ENCODE measurements at places on chromosomes 7 and 10. TPM values are rescaled to one million over a fixed set of nuclear protein-coding genes. Genes with fewer than 3 reads are reported as not detected.

The HACD1 gene
- polyA plus RNA-seq: 13.5 TPM

The HOXA13 gene
- 0.01 TPM for polyA plus RNA-seq

DNA sequence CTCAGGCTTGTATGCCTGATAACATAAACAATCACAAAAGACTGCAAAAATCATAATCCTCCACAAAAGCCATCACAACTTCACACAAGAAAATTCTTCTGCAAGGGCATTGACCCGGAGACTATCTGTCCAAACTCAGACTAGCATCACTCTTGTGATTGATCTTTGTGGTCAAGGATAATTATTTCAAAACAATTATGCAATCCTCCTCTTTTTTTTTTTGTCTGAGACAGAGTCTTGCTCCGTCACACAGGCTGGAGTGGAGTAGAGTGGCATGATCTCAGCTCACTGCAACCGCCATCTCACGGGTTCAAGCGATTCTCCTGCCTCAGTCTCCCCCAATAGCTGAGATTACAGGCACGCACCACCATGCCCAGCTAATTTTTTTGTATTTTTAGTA lies 22.2 kb downstream of the CDNF start:
- DNase-seq: no peak

DNA sequence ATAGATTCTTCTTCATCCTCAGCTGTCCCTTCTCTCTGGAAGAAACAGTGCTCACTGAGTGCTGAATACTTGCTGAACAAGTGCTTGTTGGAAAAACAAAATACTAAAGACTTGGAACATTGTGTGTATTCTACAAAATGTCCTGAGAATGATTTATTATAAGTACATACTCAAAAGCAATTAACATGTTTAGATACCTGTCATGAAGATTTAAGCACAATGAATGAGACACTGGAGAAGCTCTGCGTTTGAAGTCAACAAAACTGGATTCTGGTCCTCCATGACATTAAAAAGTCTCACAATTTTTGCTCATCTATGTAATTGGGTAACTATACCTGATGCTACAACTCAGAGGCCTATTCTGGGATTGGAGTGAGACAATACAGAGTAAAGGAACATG lies 34.8 kb upstream of the LAMB1 start:
- no peak for DNase-seq

DNA sequence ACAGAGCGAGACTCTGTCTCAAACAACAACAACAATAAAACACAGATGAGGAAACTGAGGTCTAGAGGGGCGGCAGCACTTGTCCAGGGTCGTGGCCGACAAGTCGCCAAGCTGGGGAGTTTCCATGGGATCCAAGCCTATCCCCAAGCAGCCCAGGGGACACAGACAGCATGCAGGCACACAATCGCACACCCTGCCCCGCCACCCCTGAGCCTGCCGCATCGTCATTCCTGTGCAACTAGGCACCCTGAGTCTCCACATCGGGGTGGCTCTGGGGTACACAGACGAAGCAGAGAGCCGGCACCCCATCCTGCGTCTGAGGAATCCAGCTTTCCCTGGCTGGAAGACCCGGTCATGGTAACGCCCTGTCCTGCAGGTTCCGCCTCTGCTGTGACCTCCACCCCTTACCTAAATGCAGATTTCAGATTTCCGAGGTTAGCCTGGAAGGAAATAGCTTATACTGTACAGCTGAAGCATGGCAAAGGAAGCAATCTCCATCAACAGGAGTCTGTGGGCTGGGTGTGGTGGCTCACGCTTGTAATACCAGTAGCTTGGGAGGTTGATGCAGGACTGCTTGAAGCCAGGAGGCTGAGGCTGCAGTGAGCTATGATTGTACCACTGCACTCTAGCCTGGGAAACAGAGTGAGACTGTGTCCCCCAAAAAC lies 136.1 kb upstream of the TNRC18 start:
- DNase-seq: no peak

The FAM25G gene
- not detected for polyA plus RNA-seq

The SLC26A4 gene
- 3.2 TPM for polyA plus RNA-seq

DNA sequence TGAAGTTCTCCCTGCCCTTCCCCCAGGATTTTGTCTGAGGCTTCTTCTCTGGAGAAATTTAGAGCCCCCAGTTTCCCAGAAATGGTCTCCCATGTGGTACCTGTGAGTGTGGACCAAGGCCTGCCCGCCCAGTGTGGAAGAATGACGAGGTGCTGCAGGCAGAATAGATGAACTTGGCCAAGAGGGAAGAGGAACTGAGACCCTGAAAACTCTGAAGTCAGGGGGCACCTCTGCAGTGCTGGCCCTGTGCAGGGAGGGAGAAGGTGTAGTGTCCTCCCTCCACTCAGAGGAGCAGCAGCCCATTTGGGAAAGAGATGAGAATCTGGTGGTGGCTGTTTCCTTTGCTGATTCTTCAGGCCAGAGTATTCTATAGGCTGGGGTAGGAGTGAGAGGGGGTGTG lies 115.2 kb upstream of the PCGF5 start:
- DNase-seq: no peak

DNA sequence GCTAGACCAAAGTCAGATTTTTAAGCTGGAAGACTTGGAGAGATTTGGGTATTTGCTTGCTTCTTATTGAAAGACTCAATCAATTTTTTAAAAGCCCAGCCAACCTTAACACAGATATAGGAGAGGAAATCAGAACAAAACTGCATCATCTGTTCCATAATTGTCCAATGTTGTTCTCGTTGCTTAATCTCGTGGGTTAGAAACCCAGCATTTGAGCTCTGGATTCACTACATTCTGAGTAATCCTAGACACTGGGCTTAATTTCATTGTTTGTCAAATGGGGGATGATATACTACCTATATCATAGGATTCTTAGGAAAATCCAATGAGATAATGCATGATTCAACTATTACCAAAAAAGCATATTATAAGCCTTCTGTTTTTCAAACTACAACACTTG lies 48.9 kb downstream of the CALD1 start:
- DNase-seq: no peak

The ASB10 gene
- polyA plus RNA-seq: not detected

DNA sequence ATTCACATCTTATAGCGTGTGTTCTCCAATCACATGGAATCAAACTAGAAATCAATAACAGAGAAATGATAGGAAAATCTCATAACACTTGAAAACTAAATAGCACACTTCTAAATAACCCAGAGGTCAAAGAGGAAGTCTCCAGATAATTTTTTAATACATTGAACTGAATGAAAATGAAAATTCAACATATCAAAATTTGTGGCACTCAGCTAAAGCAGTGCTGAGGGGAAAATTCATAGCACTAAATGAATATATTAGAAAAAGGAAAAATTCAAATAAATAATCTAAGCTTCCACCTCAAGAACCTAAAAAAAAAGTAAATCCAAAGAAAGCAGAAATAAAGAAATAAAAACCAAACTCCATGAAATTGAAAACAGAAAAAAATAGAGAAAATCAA lies 17.3 kb downstream of the CALML3 start:
- DNase-seq: no peak

DNA sequence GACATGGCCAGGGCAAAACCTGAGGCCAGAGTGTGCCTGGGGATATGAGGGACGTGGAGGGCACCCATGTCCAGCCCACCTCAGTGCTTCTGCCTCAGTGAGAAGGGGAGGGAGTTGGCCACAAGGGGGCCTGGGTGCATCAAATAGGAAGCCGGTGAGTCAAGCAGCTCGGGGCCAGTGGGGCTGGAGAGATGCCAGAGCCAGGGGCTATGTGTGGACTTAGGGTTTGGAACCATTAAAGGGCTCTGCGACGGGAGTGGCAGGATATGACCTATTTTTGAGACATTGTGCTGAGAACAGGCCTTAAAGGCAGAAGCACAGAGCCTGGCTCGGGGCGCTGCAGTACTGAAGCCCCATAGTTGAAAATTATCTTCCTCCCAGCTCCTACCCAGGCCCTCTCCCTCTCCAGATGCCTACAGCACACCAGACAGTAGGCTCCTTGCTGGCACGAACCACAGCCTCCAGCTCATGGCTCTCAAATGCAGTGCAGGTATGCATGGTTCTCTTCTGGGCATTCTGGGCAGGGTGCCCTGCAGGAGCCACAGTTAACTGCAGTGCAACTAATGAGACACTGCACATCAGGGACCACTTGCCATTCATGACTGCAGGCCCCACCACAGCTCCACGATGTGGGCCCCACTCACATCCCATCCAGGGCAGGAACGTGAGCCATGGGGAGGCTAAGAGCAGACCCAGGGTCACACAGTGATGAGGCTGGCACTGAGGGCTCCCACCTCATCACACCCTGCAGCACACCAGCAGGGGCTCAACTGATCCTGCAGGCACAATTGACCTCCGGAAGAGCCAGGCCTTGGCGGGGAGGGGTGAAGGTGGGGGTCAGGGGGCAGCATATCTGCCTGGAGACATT lies 7.2 kb upstream of the PGAM2 start:
- DNase-seq: peak; percentile 38

The MSRB2 gene
- polyA plus RNA-seq: 50.0 TPM

- DNase-seq: no peak
These were observed 141.2 kb downstream of the COBL start for GRCh38 chr7:51175316-51175991.

DNA sequence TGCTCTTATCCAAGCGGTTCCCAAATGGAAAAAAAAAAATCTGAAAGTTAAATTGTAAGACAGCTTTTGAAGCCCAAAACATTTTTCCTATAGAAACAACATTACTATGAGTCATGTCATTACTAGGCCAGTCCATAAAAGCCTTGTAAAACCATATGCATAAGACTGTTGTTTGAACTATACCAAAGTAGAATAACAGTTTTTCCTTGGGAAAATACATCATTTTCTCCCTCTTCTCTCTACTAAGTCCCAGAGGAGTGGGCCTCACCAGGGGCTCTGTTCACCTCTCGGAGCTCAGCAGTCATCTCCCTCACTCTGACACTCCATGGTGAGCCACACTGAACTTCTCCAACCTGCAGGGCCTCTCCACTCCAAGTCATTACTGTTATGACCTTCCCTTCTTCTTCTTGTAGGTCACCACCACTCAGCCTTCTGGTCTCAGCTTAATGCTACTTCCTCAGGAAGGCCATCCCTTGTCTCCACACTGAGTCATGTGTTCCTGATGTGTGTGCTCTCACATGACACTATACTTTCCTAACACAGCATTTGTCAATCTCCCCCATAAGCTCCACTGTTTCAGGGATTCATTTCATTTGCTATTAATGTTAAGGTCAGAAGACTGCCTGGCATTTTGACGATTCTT lies 32.5 kb downstream of the ZNF438 start:
- no peak for DNase-seq

DNA sequence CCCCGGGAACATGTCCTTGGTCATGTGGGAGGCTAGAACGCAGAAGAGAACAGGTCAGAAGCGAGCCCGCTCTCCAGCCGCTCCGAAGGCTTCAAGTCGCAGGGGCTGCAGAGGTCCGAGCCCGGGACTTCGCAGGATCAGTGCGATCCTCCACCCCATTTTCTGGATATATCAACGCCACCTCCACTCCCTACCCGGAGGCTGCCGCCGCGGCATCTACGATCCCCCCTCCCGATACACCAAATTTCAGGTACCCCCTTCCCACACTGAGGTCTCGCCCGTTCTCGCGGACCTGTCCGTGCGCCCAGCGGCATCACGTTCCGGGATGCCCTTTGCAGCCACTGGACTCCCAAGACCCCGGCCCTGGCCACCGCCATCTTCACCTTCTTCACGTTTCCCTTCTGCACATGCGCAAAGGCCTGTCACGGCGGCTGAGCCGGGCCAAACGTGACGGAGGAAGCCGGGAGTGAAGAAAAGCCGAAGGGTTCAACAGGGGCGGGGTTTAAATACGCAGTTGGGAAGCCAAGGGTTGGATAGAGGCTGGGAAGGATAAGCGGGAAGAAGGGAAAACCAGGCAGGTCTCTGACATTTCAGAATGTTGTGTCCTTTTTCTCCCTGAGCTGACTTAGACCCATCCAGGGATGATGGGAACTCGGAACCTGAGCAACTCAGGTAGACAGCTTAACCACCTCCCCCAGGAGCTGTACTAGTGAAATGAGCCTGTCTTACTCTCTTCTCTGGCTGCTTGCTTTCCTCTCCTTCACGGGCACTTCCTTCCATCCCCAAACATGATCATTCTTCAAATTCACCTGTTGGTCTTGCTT lies at the start of gene NDUFB8:
Gene NDUFB8, minus strand, starts transcription at position 397 of the 824 bp plus-strand sequence. Its CDS starts 20 bp downstream, at position 377.
- DNase-seq: peak; percentile 84

The CRHR2 gene
- polyA plus RNA-seq: 0.09 TPM

GRCh38 chr10:10156917-10157600 lies 860.6 kb upstream of the CELF2 start:
- DNase-seq: no peak

The NAT16 gene
- polyA plus RNA-seq: 0.13 TPM

The CADPS2 gene
- polyA plus RNA-seq: 38.1 TPM

DNA sequence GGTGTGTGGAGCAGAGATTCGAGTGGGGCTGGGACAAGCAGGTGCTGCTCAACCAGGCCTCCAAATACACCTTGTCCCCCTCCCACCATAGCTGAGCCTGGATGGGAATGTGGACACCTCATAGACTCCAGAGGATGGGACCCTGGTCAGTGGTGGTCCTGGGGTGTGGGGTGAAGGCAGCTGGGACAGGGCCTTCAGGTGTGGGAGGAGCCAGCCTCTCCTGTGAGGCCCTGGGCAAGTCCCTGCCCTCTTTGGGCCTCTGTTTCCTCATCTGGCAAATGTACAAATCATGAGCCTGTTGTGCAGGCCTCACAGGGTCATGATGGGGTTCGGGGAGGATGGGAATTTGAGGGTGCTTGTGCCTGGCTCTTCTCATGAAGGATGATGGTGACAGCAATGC lies 362.9 kb upstream of the NUPR2 start:
- no peak for DNase-seq

DNA sequence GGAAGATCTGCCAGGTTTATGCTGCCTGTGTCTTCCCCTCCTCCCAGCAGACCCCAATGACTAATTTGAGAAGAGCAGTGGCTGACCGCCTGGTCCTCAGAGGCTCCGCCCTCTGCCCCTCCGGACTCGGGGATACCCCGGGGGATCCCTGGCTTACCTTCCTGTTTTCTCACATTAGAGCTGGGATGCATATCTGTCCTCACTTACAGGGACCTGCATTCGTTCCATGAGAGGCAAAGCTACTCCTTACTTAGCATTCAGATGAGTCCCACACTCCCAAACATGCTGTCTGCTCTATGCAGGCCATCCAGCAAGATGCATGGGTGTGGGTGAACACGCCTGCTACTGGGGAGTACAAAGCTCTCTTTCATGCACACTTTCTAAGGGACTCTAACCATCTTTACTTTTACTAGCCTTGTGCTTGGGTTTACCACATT lies 24.0 kb downstream of the VOPP1 start:
- no peak for DNase-seq

The HOXA3 gene
- 42.6 TPM for polyA plus RNA-seq

GRCh38 chr10:98858525-98858924 lies 377.1 kb downstream of the HPSE2 start:
- no peak for DNase-seq

Data from right renal pelvis (tissue), 4 donors.